ENCODE measurements at places on chromosomes 5 and 9.

- DNase-seq: peak; percentile 76
Observed at GRCh38 chr9:110742741-110743371, 74.3 kb downstream of the MUSK start.

- peak; percentile 81 for DNase-seq
Observed at GRCh38 chr5:96023518-96023917, 61.9 kb upstream of the ELL2 start.

DNA sequence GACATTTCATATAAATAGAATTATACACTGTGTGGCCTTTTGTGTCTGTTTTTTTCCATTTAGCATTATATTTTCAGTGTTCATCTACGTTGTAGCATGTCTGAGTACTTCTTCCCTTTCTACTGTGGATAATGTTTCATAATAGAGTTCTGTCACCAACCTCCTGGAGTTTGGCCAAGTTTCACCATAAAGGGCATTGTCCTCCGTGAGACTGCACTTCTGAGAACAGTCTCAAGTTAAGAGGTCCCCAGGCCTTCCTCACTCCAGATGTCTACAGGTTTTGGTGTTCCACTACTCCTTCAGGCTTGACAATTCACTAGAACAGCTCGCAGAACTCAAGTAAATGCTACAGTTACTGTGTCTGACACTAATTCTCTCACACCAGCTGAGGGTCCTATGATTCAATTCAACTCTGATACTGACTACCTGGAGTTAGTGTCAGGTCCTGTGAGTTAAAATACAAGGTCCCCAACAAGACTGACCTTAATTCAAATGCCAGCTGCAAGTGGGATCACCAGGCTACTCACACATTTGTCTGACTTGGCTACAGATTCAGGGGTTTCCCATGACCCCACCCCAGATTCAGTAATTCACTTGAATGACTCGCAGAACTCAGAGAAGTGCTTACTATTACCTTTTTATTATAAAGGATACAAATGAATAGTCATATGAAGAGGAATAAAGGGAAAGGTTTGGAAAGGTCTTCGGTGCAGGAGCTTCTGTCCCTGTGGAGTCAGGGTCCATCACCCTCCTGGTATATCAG, 31.1 kb downstream of the SLC35A4 start:
- no peak for DNase-seq

DNA sequence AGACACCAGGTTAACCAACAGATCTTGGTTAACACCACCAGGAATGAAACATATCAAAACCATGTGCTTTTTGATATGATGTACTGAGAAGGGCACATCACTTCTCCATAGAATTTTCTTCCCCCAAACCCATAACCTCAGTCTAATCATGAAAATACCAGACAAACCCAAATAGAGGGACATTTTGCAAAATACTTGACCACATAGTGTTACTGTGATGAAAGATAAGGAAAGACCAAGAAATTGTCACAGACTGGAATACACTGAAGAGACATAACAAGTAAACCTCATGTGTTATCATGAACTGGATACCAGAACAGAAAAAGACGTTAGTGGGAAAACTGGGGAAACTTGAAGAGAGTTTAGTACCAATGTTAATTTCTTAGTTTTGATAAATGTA, 74.9 kb upstream of the VCAN start:
- DNase-seq: no peak

DNA sequence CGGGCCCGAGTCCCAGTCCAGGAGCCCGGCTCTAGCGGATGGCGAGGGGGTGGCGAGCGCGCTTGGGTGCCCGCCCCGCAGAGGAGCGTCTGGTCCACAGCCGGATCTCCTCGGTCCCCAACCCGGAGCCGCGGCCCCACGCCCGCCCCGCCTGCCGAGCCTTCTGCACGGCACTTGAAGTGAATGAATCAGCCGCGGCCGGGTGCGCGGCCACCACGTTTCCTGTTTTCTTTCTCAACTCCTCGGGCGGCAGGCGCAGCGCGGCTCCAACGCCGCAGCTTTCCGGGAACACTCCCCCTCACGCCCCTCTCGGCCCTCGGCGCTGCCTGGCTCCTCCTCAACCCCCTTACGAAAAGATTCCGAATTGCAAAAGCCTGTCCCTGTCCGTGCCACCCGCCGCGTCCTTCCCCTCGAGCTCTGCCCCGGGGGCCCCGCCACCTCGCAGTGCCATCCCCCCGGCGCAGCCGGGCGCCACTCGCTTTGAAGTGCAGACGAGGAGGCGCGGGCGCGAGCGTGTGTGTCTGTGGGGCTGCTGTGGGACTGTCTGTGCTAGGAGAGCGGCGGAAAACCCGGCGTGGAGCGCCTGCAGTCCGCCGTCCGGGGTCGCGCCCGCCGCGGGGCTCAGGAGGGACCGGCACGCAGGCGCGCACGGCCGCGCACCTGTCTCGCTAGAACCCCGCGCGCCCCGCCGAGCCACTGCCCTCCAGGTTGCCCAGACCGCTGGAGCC, 456.6 kb downstream of the RAB3C start:
- DNase-seq: peak; percentile 84

GRCh38 chr5:143308731-143309130, 94.8 kb downstream of the NR3C1 start:
- peak; percentile 71 for DNase-seq

DNA sequence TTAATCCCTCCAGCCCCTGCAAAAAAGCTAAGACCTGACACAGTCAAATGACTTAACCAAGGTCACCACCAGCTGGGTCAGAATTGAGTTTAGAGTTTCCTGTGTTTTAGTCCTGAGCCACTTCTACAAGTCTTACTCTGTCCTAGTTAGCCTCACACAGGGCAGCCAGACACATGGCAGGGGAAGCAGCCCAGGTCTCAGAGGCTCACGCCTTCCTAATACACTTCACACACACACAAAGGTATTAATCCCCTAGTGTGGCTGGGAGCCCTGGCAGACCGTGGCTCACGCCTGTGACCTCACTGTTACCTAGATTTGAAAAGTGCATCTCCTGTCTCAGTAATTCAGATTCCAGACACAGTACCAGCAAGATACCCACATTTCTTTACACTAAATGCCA, 77.4 kb upstream of the WWC1 start:
- DNase-seq: no peak

DNA sequence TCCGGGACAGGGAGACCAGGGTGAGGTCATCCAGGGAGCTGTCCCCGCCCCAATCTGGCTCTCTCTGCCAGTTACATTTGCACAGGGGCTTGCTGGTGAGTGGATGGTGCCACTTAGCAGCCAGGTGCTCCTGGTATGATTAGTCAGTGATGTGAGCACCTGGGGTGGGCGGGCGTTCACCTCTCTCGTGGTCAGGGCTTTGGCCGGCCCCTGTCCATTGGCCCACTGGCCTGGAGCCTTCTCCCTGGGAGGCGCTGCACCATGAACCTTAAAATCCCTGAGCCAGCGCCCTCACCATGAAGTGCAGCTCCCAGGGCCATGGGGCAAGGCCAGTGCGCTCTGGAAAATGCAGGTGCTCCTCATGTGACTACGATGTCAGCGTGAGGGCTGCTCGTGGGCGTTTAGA, 2.0 kb downstream of the NKD2 start:
- no peak for DNase-seq

DNA sequence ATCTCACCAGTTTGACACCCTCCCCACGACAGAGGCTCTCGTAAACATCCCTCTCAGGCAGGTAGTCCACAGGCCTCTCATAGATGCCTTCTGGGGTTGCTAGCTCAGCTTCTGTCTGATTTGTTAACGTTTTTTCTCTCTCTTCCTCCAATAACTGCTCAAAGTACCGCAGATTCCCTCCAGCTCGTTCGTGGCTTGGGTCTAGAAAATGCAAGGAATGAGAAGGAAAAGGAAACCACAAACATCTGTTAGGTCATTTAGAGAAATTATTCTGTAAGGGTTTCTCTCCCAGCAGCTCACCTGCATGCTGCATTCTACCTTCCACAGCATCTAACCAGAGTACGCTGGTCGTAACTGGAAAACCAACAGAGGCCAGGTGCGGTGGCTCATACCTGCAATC, 18.5 kb downstream of the P4HA2 start:
- DNase-seq: peak; percentile 51

Data from fibroblast of skin of scalp (primary cell).